NCI-H1694 (cell line): ENCODE measurements at places on chromosomes 2 and 18.

- DNase-seq = no peak
Measured at GRCh38 chr2:4715065-4715464, 977.1 kb upstream of the SOX11 start.

DNA sequence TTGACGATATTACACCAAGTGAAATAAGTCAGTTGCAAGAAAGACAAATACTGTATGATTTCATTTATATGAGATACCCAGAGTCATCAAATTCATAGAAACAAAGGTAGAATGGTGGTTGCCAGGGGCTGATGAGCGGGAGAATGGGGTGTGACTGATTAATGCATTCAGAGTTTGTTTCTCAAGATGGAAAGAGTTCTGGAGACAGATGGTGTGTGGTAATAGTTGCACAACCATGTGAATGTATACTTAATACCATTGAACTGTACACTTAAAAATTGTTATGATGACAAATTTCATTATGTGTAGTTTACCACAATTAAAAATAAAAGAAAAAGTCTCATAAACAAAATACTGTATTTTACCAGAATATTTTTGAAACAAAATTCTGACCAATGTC, 117.3 kb downstream of the PIGN start:
- no peak for DNase-seq

GRCh38 chr2:10655499-10656225, 34.1 kb downstream of the NOL10 start:
- DNase-seq = no peak

GRCh38 chr2:74146929-74147726, 584 bp downstream of the BOLA3 start:
- DNase-seq = no peak

- no peak for DNase-seq
Measured at GRCh38 chr2:141068053-141068682, 1062.6 kb downstream of the LRP1B start.
